ENCODE measurements at places on chromosomes 4 and X.

DNA sequence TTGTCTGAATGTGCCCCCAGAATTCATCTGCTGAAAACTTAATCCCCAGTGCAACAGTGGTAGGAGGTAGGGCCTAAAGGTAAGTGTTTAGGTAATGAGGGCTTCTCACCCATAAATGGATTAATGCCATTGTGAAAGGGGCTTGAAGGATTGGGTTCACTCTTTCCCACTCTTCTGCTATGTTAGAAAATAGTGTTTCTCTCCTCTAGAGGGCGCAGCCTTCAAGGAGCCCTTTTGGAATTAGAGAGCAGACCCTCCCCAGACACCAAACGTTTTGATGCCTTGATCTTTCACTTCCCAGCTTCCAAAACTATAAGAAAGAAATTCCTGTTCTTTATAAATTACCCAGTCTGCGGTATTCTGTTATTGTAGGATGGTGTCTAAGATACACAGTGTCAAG lies 706.4 kb downstream of the SMARCA1 start:
- no peak for DNase-seq

GRCh38 chr4:69986663-69987062 lies 9.1 kb upstream of the STATH start:
- no peak for DNase-seq

GRCh38 chr4:163077680-163078079 lies 89.0 kb downstream of the NAF1 start:
- no peak for DNase-seq

- no peak for DNase-seq
Observed at GRCh38 chr4:159177265-159178150, 74.6 kb downstream of the RAPGEF2 start.

GRCh38 chr4:53937918-53938317 lies 126.5 kb downstream of the CHIC2 start:
- no peak for DNase-seq

DNA sequence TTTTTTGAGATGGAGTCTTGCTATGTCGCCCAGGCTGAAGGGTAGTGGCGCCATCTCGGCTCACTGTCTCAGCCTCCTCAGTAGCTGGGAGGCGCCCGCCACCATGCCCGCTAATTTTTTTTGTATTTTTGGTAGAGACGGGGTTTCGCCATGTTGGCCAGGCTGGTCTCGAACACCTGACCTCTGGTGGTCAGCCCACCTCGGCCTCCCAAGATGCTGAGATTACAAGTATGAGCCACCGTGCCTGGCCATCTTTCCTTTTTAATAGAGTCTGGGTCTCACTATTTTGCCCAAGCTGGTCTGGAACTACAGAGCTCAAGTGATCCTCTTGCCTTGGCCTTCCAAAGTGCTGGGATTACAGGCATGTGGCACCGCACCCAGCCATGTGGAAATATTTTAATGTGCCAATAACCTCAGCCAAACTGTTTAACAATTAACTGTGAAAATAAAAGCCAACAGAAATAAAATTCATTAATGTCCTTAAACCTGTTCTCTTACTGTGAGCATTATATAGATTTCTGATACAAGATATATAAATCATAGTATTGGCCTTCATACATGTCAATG lies 16.3 kb downstream of the PDS5A start:
- no peak for DNase-seq

Measured in KG1 (cell line).